Pons (tissue), 1 donor: ENCODE measurements at places on chromosomes 5 and 9.

- no peak for DNase-seq
Observed at GRCh38 chr9:81183761-81184160, 505.6 kb downstream of the TLE1 start.

DNA sequence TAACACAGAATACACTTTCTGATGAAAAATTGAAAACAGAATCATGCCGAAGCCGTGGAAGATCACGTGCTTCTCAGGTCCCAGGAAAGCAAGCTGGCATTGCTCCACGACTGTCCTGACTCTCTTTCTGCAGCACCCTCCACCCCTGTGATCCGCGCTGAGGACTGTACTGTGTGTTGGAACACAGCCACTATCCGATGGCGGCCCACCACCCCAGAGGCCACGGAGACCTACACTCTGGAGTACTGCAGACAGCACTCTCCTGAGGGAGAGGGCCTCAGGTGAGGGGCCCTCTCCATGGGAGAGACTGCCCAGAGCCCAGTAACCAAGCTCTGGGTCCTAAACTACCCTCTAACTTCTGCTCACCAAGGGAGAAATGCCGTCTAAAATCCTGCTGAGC, 73.3 kb downstream of the CMYA5 start:
- DNase-seq, result no peak

- no peak for DNase-seq
Observed at GRCh38 chr5:108917596-108917995, 169.9 kb downstream of the FER start.

- no peak for DNase-seq
Observed at GRCh38 chr9:37033682-37034304, at the start of gene PAX5. Gene PAX5 (minus strand): TSS chr9:37034268. CDS start chr9:37034031, 237 bp downstream.

DNA sequence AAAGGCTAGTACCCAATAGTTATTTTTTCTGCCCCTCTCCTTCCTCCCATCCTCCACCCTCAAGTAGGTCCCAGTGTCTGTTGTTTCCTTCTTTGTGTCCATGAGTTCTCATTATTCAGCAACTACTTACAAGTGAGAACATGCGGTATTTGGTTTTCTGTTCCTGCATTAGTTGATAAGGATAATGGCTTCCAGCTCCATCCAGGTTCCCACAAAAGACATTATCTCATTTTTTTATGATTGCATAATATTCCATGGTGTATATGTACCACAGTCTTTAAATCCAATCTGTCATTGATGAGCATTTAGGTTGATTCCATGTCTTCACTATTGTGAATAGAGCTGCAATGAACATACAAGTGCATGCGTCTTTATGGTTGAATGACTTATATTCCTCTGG, 128.3 kb upstream of the ANKRD55 start:
- DNase-seq, result no peak

DNA sequence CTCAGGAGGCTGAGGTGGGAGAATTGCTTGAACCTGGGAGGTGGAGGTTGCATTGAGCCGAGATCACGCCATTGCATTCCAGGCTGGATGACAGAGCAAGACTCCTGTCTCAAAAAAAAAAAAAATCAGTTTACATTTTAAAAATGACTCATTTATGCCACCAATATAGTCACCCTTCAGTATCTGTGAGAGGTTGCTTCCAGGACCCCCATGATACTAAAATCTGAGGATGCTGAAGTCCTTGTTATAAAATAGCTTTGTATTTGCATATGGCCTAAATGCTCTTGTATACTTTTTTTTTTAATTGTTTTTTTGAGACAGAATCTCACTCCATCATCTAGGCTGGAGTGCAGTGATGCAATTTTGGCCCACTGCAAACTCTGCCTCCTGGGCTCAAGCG, 5.8 kb downstream of the OCLN start:
- no peak for DNase-seq

DNA sequence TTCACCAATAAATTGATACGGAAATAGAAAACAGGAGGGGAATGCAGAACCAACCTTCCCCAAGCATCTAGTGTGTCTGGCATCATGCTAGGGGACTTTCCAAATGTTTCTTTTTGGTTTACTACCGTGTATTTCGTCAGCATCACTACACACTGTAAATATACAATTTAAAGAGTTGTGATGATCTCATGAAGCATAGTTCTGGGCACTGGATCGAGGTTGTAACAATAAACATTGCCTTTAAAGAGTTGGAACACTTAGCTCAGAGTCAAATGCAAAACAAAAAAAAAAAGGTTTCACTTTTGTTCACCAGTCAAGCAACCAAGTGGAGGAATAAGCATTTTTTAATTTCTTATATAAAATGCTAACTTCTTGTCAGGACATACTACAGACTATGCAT, 2.9 kb upstream of the SCAI start:
- DNase-seq, result no peak

DNA sequence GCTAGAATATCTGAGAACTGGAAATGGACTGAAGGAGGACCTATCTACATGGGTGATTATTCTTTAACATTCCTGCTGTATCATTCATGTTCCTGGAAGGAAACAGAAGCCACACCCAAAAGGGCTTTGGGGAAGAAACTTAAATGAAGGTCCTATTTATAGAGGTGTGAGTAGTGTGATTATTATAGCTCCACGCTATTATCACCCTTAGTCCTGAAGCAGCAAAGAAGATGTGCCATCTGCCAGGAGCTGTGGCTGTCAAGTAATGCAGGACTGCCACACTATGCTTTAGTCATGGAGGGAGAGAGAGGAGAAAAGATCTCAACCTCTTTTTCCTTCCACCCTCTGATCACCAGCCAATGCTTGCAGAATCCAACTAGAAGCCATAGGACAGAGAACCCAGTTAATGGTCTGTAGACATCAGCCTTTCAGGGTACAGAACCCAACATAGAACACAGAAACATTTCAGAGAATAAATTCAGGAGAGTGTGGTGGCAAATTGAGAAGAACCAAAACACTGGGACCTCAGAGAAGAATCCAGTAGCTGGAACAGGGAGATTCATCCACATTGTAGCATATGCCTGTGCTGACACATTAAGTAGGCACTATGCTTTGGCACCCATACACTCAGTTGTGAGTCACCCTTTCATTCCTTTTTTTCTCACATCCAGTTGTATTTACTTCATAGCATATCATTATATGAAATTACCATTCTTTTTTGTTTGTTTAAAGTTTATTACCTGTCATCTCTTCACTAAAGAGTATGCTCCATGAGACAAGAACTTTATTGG, 21.0 kb upstream of the RNF180 start:
- no peak for DNase-seq

GRCh38 chr5:32604800-32605765, 19.7 kb downstream of the SUB1 start:
- no peak for DNase-seq

DNA sequence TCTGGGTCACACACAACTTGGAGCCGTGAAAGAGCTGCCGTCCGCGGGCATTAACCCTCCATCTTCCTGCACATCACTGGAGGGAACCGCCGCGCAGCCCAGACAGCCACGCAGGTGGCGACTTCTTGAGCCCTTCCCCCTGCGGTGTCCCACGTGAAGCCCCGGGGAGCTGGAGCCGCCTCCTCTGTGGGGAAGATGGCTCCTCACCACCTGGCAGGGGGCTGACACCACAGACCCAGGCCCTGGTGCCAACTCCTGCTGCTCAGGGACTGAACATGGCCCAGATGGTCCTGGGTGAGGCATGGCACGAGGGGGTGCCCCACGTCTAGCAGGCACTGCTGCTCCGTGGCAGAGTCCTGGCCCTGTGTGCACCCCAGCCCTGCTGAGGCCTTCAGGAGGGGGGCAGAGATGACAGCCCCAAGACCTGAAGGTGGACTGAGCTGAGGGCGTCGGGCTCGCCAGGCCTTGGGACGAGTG, 38.9 kb downstream of the NDUFS6 start:
- no peak for DNase-seq

GRCh38 chr9:69307446-69308205, 17.4 kb upstream of the ENTREP1 start:
- no peak for DNase-seq

GRCh38 chr9:136021171-136021871, 60.1 kb upstream of the UBAC1 start:
- DNase-seq, result no peak

- DNase-seq, result peak; percentile 4
Observed at GRCh38 chr5:34998058-34998789, 49.5 kb downstream of the AGXT2 start.

- no peak for DNase-seq
Observed at GRCh38 chr5:133825631-133826289, 142.7 kb downstream of the C5orf15 start.

DNA sequence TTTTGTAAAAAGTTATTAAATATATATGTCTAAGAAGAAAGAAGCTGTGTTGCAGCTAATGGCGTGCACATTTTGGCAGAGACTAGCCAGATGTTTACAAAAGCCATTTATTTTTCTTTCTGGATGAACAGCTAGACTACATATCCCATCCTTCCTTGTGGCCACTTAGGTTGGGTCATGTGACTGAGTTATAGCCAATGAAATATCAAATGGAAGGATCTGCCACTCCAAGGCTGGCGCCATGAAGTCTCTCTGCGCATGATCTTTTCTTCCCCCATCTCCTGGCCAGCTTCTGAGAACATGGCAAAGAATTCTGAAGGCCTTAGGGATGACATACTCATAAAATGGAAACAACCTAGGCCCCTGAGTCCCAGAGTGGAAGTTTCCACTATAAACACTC, 244.2 kb upstream of the DAB2 start:
- DNase-seq, result no peak

GRCh38 chr5:96933764-96934707, 1.8 kb upstream of the LNPEP start:
- no peak for DNase-seq

- DNase-seq, result no peak
Observed at GRCh38 chr9:131986089-131986488, 93.6 kb downstream of the MED27 start.

DNA sequence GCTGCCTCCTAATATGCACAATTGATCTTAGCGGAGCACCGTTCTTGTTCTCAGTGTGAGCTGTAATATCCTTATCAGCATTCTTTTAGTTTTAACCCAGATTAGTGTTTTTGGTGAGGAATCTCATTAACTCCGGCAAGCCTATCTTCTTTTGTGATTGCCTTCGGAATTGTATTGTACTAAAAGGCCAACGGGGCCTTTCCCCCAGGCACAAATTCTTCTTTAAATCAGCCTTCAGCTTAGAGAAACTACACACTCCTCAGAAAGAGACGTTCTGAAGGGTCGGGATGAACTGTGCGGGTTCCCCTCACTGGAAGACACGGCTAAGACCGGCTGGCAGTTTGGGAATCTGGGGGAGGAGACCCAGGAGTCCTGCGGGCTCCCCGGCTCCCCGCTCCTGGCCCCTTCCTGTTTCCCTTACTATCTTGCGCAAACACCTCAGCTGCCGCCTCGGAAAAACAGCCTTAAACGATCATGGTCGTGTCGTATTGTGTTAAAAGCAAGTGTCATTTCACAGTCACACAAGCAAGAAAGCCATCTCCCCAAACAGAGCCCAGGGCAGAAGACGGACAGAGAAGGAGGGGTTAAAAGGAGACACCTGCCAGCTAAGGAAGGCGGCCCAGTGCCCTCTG, 353.1 kb upstream of the IRX2 start:
- no peak for DNase-seq

GRCh38 chr5:114327987-114328386, 33.9 kb upstream of the KCNN2 start:
- DNase-seq, result no peak

DNA sequence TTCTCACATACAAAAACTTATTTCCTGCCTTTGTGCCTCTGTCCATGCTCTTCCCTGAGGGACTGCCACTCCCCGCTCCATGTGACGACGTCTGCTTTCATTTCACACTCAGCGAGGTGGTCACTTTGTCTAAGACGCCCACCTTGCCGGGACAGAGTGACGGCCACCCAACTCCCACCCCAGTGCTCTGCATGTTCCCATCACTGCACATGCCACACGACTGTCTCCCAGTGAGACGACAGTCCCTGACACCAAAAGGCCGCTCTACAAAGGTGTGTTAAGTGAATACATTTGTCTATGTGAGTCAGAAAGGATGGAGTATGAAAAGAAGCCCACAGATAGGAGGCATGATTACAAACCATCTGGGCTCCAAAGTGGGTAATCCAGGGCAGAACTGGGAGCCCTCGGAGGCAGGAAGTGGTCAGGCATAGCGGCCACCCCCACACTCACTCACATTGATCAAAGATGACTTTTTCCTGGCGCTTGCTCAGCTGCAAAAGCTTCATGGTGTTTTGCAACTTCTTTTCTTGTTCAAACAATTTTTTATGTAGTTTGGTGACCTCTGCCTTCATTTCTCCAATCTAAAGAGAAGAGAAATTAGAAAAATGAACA, 185.8 kb downstream of the CDK5RAP2 start:
- no peak for DNase-seq

DNA sequence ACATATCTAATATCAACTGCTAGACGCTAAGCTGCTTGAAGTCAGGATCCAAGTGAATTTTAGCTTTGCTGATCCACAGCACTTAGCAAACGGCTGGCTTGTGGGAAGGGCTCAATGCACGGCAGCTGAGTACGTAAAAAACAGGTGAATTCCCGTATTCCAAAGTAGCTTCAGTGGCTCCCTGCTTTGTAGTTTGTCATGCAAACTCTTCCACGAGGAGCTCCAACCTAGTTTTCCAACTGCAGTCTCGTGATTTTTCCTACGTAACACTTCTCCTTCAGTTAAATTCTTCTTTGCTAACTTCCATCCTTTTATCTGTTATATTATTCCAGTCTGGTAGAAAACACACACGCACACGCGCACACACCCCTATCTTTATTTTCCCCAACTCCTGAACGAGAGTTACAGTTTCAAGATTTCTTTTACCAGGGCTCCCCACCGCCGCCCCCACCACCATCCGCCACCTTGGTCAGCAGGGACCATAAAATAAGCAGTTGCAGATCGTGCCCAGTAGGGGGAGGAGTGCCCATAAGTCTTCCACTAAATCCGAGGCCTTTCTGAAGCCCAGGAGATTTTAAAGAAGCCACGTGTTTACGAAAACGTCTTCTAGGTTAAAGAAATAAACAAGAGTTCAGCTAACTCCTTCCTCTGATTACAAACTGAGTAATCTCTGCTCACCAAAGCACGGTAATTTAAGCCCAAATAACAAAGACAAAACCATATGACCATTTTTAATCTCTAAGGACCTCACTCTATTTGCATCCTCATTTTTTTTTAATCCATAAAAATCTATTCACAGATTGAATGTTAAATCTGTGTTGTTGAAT, 34.8 kb upstream of the TRIO start:
- peak; percentile 75 for DNase-seq

DNA sequence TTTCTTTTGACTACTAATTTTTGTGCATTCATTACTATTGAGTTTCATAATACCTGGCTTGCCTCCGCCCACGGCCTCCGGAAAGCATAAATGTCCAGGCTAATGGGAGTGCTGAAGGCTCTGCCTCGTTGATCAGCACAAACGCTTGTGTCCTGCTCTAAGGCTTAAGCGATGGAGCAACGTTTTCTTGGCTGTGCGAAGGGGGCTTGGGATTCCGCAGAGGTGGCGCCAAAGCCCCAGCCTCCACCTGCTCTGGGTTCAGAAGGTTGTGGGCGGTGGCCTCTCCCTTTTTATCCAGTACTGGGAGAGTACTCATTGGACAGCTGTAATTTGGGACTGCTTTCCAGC, 19.7 kb downstream of the ANXA2R start:
- DNase-seq, result no peak
